ENCODE measurements at places on chromosomes 13 and 19.

- no peak for DNase-seq
Observed at GRCh38 chr19:52492994-52493470, 34.4 kb upstream of the ZNF808 start.

DNA sequence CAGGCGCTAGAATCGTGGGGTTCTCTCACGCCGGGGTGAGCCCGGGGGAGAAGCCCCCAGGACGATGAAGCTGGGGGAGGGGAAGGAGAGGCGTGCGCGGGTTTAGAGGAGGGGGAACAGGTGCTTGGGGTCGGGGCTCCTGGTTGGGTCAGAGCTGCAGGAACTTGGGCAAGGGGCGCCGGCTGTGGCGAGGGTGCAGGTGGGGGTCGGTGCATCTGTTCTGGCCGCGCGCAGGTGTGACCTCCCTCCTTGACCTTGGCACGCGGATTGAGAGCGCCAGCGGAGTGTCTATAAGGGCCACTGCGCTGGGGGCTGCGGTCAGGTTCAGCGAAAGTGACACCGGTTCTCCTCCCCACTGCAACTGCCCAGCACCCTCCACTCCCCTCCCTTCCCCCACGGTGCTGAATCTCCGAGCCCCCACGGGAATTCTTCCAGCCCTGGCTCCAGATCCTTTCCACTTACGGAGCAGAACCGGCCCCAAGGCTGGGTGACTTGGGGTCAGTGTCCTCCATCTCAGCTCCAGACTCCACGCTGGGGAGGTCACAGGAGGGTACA lies 618 bp downstream of the TMEM38A start:
- DNase-seq: no peak

- DNase-seq: no peak
Observed at GRCh38 chr13:26048741-26049140, 3.1 kb downstream of the SHISA2 start.

DNA sequence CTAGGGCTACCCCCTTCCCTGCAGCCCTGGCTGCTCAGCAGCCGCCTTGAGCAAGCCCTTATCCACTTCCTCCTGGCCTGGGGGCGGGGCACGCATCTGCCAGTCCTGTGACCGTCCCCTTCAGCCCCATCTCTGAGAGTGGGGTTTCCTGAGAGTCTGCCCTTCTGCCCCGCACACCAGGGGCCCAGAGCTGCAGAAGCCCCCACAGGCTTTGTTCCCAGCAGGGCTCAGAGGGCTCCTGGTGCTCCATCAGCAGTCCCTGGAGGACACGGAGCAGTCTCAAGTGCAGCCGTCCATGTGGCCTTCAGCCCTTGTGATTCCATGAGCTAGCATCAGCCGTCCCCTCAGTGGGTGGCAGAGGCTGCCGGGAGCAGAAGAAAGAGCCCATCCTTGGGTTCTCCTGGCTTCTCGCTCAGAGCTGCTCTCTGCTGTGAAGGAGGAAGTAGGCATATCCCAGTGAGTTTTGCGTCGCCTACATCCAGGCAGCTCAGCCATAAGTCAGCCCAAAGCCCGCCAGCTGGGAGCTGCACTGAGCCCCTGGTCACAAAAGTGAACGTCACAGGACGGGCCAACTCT lies 16.3 kb downstream of the MYO9B start:
- no peak for DNase-seq

DNA sequence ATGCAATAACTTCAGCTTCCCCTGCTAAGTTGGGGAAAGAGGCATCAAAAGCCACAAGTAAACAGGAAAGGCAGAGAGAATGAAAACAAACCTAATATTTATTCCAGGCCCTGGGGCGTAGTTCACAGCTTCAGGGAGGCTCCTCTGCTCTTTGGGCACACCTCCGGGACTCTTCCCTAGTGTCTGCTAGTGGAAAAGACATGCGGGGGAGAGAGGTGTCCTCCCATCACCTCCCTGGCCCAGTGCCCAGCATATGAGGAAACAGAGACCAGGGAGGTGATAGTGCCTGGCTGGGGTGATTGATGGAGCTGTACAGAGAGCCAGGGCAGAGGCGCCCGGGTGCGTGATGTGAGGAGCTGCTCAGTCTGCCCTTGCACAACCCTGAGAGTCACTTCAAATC lies 71.0 kb downstream of the RASL11A start:
- DNase-seq: no peak

DNA sequence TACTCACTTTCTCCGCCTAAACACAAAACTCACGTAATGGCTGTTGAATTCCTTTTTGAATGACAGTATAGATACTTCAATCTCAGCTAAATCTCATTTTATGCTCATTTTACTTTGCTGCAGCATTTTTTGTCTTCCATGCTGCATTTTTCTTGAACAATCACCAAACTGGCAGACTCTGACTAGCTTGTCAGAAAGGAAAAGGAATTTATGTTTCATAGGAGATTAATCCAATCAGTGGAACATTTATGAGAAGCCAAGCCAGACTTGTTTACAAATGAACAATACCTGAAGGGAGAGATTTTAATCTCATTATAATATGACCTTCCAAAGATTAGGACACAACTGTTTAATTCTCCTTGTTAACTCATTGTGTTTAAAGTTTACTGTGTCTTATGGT lies 1044.3 kb downstream of the DIAPH3 start:
- DNase-seq: no peak

- DNase-seq: no peak
Observed at GRCh38 chr13:26325876-26326275, 71.9 kb downstream of the CDK8 start.

DNA sequence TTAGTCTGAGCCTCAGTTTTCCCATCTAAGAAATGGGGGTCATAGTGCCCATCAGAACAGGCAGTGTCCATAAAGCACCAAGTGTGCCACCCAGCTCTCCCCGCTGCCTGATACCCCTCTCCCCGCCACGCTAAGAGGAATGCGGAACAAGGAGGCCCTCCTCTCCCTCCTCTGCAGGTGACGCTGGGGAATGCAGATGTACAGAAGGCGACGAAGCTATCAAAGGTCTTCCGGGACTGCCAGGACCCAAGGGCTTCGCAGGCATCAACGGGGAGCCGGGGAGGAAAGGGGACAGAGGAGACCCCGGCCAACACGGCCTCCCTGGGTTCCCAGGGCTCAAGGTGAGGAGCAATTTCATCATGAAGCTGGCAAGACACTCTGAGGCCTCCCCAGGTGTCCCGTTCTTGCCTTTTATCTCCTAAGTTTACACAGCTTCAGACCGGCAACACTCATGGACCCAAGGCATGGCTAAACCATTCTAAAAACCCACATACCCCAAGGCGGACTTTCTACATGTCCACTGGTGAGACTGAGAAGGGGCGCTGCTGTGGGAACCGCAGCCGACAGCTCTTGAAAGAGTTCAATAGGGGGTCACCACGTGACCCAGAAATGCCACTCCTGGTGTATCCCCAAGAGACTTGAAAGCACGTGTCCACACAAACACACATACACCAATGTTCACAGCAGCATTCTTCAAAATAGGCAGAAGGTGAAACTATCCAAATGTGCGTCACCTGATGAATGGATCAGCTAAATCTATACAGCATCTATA lies 102.7 kb downstream of the RAB20 start:
- DNase-seq: no peak

- no peak for DNase-seq
Observed at GRCh38 chr13:108155185-108156106, 59.9 kb downstream of the LIG4 start.

- DNase-seq: no peak
Observed at GRCh38 chr19:12984143-12984627, 11.1 kb upstream of the NFIX start.

DNA sequence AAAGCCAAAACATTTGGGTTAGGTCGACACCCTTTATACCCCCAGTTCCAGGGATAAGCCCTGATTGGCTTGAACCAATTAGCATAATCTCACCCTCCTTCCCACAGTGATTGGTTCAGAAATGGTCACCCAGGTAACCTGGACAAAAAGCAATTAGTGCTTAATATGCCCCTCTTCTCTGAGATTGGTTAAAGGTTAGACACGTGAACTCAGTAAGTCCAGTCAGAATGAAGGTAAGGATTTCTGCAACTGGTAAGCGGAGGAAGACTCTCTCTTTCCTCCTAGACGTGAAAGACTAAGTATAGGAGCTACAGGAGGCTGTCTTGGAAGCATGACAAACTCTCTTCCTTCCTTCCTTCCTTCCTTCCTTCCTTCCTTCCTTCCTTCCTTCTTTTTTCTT lies 1.3 kb upstream of the PNMA8C start:
- no peak for DNase-seq

GRCh38 chr19:58513213-58513693 lies 1.5 kb upstream of the SLC27A5 start:
- no peak for DNase-seq

- DNase-seq: no peak
Observed at GRCh38 chr19:6269101-6269886, 10.5 kb downstream of the MLLT1 start.

GRCh38 chr19:18763674-18764590 lies 27.2 kb downstream of the COMP start:
- DNase-seq: peak; percentile 97

- no peak for DNase-seq
Observed at GRCh38 chr19:18291019-18291524, 9.7 kb upstream of the JUND start.

GRCh38 chr19:28569132-28570131 lies 643.5 kb downstream of the UQCRFS1 start:
- DNase-seq: no peak

DNA sequence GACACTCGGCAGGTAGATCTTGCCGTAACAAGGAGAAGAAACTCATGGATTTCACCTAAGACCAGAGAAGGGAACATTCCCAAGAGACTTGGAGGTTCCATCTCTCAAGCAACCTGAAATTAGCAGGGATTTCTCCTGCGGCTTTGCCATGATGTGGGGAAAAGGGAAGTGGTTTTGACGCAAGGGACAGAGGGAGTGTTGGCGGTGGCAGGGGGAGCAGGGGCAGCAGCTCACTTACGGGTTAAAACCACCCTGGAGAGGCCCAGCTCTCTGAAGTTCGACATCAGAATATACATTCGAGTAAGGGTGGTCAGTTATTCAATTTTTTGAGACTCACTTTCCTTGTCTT lies 76.1 kb upstream of the POMP start:
- DNase-seq: no peak

GRCh38 chr19:38023671-38024541 lies 116.9 kb downstream of the SIPA1L3 start:
- no peak for DNase-seq

- DNase-seq: no peak
Observed at GRCh38 chr13:45690636-45691035, 11.5 kb upstream of the CBY2 start.

GRCh38 chr13:74674720-74675119 lies 540.5 kb upstream of the KLF12 start:
- no peak for DNase-seq

- DNase-seq: no peak
Observed at GRCh38 chr13:36190771-36191170, 23.6 kb downstream of the SOHLH2 start.

GRCh38 chr19:18712981-18713380 lies 29.5 kb downstream of the CRTC1 start:
- no peak for DNase-seq

- no peak for DNase-seq
Observed at GRCh38 chr13:53135301-53135700, 106.7 kb downstream of the OLFM4 start.

DNA sequence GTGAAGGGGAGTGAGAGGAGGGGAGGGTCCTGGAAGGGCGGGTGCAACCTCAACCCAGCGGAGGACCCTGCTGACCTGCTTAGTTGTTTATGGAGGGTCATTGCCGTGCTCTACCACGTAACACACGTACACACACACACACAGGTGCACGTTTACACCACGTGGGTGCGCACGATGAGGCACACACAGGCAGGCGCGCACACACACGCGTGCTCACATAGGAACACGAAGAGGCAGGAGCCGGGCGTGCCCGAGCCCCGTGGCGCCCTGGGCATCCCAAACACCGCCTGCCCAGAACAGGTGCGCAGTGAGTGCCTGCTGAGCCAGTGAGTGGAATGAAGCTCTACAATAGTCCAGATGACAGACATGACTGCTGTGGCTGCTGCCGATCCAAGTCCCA lies 11.2 kb upstream of the MADCAM1 start:
- no peak for DNase-seq

GRCh38 chr13:90562443-90562842 lies 785.0 kb upstream of the MIR17HG start:
- no peak for DNase-seq
